ENCODE measurements at places on chromosomes 4 and X.

DNA sequence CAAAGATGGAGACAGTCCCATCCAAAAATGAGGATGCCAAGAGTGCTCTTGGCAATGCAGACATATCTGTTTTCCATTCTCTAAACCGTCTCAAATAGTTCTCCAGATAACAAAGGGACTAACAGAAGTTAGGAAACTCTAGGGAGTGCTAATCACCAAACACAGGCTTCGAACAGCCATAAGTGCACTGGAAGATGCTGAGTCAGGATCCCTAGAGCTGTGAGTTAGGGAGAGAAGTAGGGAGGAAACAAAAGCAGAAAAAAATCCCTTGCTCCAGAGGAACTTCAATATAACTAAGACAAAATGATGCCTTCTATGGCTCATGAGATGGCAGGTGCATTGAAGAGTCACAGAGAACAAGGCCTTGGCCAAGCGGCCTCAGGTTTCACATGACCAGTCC, 251.0 kb upstream of the PPARGC1A start:
- no peak for DNase-seq

DNA sequence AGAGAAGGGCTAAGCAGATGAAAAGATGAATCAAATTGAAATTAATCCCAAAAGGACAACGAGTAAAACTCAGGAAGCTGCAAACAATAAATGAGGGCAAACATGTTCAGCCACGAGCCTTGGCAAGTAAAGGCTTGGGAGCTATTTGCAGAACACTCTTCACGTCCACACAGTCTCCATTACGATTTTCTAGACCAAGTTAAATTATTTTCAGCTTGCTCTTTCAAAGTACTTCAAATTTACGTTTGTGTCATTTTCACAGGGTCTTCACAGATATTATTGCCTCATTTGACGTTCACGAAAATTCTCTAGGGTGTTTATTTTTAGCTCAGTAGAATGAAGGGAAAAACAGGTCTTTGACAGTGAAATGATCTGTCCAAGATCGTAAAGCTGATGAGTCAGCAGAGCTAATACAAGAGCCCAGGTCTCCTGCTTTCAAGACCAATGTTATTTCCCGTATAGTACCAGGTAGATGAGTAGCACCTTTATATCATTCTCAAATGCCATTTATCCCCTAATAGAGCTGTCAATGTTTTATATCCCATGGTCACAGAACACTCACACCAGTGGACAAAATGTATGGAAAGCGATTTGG, 20.9 kb downstream of the KLB start:
- no peak for DNase-seq

DNA sequence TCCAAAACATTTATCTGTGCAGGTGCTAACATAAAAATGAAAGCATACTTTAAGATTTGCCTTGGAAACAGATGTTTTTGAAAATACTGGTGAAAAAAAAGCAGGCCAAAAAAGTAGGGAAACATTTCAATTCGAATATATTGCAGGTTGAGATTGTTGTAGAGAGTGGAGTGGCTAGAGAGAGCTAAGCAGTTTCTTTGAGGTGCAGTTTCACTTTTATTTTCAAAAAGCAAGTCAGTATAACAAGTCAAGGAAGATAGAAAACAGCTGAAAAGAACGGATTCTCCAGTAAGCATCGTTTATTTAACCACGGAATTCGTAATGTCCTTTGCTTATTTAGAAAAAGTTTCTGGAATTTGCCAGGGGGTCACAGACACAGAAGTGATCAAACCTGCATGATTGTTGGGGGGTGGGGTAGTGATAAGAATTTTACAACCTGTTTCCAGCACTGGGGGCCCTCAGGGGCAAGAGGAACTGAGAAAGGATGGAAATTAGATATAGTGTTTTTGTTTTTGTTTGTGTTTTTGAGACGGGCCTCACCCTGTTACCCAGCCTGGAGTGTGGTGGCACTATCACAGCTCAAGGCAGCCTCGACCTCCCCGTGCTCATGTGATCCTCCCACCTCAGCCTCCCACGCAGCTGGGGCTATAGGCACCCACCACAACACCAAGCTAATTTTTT, 175.0 kb downstream of the TENM3 start:
- DNase-seq, result no peak

GRCh38 chrX:68880846-68881552, 52.2 kb downstream of the EFNB1 start:
- no peak for DNase-seq

DNA sequence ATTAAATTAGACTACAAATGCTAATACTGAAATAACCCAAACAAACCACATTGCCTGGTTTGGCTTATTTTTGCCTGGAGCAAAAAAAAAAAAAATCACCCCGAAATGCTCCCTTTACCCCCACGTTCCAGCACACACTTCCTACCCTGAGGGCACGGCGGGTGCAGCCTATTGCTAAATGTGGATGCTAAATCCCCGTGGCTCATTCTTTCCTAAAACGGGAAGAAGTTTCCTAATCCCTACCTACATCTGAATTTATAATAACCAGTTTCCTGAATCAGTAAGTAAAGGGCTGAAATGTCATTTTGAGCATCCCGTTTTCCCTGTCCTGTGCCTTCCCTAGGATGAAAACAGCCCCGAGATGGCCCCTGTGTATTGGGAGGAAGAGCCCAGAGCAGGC, 97.0 kb downstream of the ABLIM2 start:
- no peak for DNase-seq

GRCh38 chrX:79169484-79169883, 25.0 kb downstream of the GPR174 start:
- no peak for DNase-seq
